Esophagus squamous epithelium (tissue), 5 donors: ENCODE measurements at places on chromosomes 3 and 15.

- no peak for DNase-seq
Measured at GRCh38 chr15:50879016-50879617, 29.4 kb upstream of the AP4E1 start.

- DNase-seq = no peak
Measured at GRCh38 chr3:31505371-31506048, 27.2 kb upstream of the STT3B start.

DNA sequence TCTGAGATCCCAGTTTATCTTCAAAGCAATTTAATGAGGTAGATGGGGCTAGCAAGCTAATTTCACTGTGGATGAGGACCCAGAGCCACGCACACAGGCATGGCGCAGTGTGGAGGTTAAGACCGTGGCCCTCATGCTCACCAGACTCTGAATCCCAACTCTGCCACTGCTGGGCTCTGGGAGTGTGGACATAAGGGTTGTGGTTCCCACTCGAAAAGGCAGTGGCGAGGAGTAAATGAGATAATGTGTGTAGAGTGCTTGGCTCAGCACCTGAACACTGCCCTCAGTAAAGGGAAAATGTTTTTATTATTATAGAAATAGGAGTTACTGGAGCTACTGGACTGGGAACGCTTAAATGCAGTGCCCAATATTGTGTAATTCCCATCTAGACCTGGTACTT is 243.5 kb upstream of the TPM1 start:
- DNase-seq = no peak

GRCh38 chr3:104935613-104936012 is 431.1 kb upstream of the ALCAM start:
- no peak for DNase-seq

DNA sequence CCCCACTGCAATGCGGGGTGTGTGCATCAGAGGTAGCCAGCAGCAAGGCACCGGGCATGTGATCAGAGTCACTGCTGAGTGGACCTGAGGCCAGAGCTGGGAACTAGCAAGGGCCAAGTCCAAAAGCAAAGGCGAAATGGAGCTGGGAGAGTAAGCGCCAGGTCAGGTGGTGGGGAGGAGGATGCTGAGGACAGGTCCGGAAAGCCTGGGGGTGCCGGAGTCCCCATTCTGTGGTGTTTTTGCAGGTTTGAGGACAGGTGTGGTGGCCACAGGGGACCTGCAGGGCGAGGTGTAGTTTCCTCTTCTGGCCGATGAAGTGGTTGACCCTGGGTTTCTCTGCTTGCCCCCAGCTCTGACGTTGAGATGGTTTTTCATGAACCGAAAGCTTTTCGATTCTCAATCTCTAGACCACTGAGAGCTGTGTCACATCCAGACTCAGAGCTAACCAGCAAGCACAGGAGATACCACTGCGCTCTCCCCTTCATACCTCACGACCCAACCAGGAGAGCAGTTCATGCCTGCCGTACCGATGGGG is 35.0 kb upstream of the HES1 start:
- DNase-seq = no peak

GRCh38 chr3:58609990-58610389 is 32.8 kb upstream of the FAM107A start:
- no peak for DNase-seq

DNA sequence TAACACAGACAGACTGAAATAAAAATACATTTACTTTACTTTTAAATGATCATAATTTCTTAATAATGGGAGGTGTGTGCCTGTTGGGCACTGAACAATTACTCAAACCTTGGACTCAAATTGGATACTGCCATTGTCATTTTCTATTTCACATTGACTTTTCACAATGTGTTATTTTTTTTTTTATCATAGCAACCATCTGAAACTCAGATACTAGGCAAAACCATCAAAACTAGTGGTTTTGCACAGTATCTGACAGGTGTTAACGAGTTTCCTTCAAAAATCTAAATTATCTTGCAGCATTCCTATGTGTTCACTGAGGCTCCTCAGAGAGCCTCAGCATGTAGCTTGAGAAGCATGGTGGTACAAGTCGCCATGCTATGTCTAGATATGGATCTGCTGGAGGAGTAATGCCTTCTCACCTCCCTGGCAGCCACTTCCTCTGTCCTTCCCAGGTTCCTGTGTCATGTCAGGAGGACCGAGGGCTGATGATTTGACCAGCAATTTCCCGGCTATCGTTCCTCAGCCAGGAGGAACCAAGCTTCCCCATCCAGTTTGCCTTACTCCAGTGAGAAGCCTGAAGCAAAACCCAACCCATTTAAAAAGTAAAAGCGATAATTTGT is 29.9 kb upstream of the RFTN1 start:
- DNase-seq = no peak

- no peak for DNase-seq
Measured at GRCh38 chr15:66773129-66773873, 71.3 kb downstream of the SMAD6 start.

DNA sequence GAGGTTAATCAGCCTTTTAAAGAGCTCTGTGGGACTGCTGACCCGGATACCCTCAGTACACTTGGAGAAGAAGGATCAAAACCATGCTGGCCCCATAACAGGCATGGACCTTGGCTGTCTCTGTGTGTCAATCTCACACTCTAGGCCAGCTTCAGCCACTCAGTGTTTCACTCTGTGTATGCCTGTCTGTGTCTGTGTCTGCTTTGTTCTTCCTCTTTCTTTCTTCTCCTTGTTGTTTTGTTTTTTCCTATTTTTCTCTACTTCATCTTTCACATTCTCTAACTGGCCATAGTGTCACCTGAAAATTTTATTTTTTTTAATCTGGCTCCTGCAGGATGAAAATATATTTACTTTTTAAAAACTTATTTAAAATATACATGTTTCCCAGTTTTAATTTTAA is 51.1 kb downstream of the SERP1 start:
- DNase-seq = no peak

DNA sequence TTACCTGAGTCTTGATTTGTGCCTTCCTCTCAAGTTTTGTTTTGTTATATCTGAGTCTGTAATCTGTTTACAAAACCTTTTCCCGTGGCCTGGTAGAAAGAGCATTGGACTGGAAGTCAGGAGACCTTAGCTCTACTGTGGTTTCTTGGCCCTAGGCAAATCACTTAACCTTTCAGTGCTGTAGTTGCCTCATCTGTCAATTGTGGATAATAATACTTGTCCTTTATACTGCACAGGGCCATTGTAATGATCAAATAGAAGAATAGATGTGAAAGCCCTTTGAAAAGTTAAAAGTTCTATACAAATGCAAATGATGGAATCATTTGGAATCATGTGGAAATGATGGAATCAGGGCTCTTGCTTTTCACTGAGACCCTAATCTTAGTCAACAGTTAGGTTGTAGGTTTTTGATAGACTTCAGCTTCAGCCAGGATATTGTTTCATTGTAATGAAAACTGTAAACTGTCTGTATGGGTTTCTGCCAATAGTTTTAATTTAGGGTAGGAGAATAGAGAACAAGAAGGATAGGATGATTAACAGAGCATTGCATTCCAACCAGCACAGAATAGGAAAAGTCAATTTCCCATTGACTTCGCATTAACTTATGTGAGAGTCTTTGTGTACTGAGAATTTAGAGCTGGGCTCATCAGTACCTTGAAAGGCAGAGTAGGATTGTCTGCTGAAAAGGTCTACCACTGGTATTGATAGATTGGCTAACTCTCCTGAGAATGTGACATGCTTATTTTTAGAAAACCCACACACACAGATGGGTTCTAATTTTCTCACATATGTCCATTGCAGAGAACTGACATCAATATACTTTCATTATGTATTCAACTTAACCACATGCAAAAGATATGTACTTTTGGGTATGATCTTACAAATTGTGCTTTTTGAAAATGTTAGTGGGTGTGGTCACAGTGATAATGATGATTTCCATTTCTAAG is 21.8 kb downstream of the MAP2K5 start:
- DNase-seq = no peak
